ENCODE measurements at places on chromosomes 4 and X.

DNA sequence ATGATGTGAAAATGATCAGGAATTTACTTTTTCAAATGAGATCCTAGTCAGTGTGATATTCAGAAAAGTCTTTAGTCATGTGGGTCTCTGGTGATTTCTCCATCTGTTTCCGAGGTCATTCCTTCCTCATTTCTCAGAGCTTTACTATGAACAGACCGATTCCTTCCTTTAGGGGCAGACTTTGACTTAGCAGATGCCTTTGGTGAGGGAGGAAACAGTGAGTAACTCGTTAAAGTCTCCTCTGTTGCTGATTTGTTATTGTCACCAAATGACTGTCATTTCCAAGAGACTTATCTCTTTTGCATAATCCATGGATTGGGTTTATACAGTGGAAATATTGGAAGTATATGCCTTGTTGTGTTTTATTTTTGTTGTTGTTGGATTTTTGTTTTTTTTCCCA, 76.2 kb upstream of the CD99 start:
- no peak for DNase-seq

DNA sequence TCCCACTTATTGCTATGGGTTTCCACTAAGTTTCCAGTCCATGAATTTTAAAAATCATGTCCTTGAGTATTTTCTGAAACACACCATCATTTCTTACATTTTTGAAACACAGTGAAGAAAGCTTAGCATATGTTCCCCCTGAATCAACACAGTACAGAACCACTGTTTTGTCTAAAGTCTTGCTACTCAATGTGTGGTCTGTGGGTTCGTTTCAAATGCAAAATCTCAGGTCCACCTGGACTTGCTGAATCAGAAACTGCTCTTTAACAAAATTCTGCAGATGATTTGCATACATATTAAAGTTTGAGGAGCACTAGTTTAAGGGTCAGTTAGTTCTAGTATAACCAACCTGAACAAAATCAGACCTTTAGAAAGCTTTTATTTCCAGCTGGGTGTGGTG, 60.4 kb downstream of the SUPT20HL2 start:
- no peak for DNase-seq

DNA sequence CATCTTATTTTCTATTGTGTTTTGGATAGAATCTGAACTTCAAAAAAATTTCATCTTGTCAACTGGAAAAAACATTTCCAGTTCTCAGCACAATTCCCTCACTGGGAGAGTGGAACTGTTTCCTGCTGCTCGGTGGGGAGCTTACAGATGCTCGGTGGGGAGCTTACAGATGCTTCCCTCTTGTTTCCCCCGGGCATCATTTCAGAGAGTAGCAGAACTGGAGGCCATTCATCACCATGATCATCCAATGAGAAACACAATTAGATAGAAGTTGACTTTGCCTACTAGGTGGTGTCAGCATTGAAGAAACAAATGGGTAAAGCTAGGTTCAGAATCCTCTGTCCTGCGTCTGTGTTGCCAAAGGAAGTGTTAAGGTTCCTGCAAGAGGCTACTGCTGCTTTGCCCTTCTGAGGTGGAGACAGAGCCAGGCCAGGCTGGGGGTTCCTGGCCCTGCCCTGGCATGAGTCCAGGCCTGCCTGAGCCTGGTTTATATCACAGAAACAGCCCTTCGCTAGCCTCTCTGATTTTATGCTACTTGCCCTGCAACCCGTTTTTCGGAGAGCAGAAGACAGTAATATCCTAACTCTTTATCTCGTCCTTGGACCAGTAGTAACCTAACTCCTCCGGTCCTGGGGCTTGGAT, 70.6 kb downstream of the TAPT1 start:
- no peak for DNase-seq

DNA sequence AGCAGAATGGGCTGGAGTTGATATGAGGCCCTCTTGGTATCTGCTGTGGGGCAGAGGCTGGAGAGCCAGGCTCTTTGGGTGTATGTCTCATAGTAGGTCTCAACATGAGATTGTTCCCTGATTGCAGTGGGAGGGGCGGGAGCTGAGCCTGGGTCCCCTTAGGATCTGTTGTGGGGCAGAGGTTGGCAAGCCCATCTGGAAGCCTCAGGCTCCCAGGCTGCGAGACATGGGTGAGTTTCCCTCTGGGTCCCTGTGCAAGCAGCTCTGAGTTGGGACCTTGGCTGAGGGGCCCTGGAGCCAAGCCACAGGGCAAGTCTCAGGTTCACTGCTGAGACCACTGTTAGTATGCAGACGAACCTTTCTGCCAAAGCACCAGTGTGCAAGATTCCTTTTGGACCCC, 201.9 kb downstream of the ARHGAP10 start:
- DNase-seq = no peak

DNA sequence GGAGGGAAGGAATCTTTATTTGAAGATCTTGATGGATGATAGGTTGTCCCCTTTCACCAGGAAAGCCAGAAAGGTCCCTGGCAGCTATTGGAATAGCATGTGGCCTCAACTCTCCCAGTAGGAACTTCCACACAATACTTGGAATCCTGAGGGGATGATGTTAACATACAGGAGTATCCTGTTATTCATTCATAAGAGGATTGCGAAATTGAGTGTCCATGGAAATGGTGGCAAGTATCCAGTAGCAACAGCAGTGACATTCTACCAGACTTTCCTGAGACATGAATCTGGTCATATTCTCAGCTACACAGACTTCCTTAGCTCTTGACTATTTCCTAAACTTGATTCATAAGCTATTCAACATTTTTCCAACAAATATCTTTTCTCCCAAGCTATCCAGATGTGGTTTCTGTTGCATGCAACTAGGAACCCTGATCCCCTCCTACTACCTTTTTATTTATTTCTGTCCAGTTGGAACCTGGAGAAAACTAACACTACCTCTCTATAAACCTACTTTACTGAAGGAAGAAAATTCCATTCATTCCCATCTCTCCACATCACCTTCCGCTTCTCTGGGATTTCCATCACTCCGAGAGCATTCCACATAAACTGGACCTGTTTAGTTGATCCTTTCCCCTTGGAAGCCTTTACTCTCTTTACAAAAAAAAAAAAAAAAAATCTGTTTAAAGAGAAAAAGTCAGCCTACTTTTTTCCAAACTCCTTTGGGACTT, 101.8 kb downstream of the ANXA5 start:
- DNase-seq = no peak

GRCh38 chr4:146379744-146380143, 142.0 kb downstream of the SLC10A7 start:
- DNase-seq = no peak

DNA sequence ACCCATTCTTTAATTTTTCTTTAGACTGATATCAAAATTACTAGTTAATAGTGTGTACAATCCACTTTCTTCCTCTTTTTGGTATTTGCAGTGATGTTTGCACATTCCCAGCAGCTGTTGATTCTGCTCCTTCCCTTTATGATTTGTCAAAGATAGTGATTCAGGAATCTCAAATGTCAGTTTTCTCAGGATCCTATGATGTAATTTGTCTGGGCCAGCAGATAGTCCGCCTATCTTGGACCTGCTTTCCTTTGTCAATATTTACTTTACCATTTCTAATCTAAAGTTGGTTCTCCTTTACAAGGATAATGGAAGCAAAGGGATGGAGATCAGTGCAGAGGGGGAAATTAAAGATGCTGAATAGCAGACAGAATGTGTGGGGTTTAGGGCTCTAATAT, 122.1 kb downstream of the REELD1 start:
- no peak for DNase-seq

GRCh38 chrX:50813843-50814661, at the start of gene SHROOM4:
SHROOM4 (minus strand) TSS chrX:50814194; CDS start chrX:50814018, 176 bp downstream.
- no peak for DNase-seq

GRCh38 chr4:155881555-155881954, 15.5 kb upstream of the ASIC5 start:
- DNase-seq = no peak

GRCh38 chrX:71222929-71223328, at the start of gene GJB1:
GJB1 (plus strand) TSS chrX:71223224; CDS start chrX:71223708, 484 bp downstream.
- no peak for DNase-seq

- DNase-seq = no peak
Observed at GRCh38 chr4:127210893-127211649, 421.7 kb upstream of the INTU start.

GRCh38 chr4:120692964-120693363, 229.6 kb downstream of the PRDM5 start:
- no peak for DNase-seq

DNA sequence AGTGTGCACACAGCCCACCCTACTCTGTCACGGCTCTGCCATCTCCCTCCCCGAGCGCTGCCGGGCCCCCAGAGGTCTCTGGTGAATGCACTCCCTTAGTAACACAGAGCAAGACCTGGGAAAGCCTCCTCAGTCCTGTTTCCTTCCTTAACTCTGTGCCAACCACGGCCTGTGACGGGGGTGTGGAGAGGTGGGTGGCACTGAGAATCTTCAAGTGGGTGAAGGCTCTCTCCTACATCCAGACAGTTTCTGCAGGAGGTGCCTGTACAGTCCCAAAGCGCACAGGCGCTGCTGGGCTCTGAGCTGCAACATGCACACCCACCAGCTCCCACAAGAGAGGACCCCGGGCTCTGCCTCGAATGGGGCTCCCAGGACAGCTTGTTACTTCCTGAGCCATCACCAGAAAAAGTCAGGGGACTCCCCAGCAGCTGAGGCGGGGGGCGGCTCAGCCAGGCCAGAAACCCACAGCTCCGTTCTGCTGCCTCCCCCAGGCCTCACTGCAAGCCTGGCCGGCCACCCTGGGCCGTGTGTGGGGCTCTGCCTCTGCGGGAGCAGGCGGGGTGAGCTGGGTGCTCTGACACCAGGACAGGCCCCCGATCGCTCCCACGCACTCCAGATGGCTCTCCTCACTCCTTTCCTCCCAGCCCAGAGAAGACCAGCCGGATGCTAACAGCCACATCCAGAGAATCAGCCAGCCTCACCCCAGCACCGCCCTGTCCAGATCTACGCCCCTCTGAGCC, 29.7 kb downstream of the FAM53A start:
- no peak for DNase-seq

DNA sequence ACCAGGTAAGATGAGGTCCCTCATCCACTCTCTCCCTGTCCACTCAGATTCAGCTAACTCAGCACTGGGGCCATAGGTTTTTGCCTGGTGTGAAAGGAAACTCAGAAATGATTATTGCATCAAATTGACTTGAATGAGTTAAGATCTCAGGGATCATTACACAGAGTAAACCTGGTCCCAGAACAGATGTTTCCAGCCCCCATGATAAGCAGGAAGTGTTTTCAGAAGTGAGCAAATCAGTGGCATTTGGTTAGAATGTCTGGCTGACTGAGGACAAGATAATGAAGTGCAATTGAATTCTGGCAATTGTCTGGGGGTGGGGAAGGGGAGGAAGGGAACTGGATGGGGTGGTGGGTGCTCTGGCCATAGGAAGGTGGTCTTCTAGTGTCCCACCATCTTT, 108.0 kb downstream of the CHIC2 start:
- DNase-seq = no peak

DNA sequence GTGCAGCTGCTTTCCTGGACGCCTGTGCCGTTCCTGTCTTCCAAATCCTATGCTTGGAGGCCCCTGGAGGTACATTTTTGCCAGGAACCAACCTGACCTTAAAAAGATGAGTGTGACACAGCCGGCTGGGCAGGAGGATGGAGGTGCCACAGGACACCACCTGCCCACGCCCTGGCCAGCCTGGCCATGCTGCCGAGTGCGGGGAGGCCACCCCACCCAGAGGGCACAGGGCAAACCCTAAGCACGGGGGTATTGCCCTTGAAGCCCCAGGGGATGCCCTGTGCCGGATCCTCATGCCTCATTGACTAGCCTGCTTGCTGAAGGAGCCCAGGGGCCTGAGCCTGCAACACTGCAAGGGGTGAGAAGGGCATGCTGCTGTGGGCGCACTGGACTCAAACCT, 20.1 kb downstream of the FGFR3 start:
- no peak for DNase-seq

GRCh38 chr4:113760094-113760794, 1.3 kb downstream of the CAMK2D start:
- peak; percentile 62 for DNase-seq

DNA sequence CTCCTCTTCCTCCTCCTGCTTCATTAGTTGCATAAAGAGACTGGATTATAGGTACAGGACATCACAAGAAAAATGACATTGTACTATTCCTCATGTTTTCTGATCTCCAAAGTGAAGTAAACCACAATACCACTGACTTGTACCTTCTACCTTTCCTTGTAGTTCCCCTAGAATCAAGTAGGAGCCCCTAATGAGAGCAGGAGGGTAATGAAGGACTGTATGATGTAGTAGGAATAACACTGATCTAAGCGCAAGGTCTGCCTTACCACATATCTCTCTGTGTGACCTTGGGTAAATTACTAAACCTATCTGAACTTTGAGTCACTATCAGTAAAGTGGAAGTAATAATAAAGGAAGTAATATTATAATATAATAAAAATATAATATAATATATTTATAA, 3.6 kb downstream of the VSIG4 start:
- DNase-seq = no peak

DNA sequence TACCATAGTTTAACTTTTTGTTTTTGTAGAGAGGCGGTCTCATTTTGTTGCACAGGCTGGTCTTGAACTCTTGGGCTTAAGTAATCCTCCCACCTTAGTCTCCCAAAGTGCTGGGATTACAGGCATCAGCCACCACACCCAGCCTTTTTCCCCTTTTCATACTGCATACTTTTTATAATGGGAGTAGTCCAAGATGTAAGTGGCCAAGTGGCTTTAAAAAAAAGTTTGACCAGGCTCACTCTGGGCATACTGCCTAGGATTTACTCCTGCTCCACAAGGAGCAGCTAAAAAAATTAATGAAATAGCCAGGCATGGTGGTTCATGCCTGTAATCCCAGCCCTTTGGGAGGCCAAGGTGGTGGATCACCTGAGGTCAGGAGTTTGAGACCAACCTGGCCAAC, 6.0 kb downstream of the GRSF1 start:
- no peak for DNase-seq

DNA sequence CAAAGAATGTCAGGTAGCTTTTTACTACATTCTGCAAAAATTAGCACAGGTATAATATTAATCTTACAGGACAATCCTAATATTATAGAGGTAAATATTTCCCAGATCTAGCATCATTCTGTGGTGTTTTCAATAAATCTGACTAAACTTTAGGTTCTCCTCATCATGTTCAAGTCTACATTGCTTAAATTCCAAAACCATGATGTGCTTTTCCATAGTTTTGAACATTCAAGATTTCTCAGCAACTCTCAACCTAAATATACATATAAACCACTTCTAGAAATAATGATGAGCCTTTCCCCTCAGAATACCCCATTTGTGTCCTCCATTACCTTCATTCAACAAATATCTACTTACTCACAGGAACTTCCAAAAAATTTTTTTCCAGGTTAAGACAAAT, 23.1 kb downstream of the EIF4E start:
- no peak for DNase-seq

DNA sequence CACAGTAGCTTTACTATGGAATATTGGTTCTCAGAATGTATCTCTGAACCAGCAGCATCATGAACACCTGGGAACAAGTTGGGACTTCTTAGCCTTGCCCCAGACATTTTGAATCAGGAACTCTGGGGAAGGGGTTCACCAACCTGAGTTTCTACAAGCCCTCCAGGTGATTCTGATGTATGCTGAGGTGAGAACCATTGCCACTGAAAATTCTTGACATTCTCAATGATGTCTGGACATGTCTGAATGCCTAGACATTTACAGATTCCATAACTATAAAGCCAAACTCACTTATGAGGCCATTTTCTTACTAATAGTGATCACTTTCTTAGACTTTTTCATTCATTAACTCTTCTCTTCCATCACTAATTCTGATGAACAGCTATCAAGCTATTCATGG, 389.4 kb upstream of the FTHL17 start:
- no peak for DNase-seq

- no peak for DNase-seq
Observed at GRCh38 chrX:39759526-39760224, 338.1 kb downstream of the BCOR start.

Measured in CD4-positive, alpha-beta T cell treated with Interleukin-17A for 4 hours (primary cell).